ENCODE measurements at places on chromosomes 16 and 17.
A peak's percentile ranks its signal among the peaks of the same experiment; 100 is the strongest.

DNA sequence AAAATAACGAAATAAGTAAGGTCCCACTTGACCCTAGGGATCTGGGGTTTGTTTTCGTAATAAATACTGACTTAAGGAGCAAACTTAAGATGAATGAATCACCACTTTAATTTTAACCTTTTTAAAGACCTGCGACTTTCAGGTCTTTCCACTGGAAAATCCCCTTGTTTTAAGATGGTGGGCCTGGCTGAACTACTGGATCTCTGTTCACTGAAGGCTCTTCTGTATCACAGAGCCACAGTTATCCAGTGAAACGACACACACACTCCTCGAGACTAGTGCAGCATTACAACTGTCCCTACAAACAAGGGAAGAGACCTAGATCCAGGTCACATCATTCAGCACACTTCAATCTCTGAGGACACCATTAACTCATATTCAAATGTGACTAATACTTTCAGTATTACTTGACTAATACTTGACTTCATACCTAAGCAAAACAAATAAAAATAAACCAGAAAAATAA, 299.0 kb downstream of the CEP112 start:
- DNase-seq, result no peak

DNA sequence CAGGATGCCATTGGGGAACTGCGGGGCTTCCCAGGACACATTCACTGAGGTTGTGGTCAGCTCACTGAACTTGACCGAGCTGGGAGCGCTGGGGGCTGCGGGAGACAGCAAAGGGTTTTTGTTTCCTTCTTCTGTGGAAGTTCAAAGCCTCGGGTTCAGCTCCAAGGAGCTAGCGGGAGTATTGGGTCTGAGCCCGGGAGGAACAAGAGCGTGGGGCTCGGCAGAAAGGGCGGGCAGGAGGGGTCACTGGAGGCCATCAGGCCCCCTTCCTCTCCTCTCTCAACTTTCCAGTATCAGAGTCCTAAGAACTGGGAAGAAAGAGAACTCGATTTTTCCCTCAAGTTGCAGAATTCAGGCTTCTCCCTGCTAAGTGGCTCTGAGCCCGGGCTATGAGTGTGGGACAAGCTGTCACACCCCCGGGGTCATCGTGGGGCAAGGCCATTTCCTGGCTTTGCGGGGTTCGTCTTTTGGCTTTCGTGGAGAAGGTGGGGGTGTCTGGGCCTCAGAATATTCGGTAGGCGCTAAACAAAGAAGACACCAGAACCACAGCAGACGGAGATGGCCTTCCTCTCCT, 53.6 kb upstream of the CDC42EP4 start:
- DNase-seq, result no peak

- no peak for DNase-seq
These were observed 4.0 kb upstream of the ZNF768 start for GRCh38 chr16:30530163-30531037.

GRCh38 chr17:80766290-80766855, 221.7 kb downstream of the RPTOR start:
- no peak for DNase-seq

DNA sequence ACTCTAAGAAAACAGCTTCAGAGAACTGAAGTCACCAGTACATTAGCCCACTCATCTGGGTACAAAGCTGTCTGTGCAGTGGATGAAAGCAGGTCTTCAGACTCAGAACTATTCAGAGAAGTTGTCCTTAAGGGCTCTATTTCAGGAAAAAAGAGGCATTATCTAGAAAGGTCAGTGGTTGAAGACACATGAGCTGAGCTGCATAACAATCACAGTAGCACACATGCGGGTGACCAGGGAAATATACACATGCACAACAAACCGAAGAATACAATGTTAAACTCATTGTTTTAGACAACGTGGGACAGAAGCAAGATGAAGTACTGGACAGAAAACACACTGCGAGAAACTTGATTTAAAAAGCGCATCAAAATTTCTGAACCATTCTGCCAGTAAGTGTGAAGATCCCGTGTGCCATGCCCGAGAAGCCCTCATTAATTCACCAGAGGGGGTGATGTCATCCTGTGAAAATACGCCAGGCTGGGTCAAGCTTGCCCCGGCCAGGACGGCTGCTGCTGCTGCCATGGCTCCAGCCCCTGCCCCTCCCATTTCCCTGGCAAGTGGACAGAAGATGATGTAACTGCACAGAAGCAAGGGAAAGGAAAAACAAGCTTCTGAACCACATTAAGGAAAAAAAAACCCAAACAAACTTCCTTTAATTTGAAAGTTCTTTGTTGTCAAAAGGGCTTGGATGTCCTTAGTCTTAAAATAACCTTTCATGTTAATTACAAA, 10.1 kb downstream of the DYNC1LI2 start:
- no peak for DNase-seq

DNA sequence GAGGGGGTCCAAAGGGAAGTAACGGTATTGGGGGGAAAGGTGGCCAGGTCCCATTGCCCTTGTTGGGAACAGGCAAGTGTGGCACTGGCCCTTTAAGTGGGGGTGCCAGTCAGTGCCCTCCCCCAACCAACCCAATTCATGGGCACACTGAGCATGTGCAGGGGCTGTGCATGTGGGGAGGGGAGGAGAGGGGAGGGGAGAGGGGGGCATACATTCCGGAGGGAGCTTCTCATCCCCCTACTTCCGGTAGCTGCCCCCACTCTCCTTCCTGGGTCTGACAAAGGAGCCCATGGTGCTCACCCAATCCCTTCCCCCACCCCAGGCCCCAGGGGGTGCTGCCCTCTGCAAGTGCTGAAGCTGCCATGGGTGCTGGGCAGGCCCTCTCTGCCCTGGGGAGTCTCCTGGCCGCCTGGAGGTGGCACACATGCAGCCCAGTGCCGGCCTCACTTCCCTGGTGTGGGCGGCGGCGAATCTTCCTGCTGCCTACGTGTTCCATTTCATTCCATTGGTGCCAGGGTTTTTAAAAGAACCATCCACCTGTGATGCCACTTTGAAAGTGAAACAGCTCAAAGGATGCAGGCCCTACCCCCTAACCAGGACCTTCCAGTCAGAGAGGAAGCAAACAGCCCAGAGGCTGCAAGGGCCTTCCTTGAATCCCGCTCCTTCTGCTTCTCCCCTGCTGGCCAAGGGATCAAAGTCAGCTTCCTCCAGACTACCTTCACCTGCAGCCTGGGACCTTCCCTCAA, 11.0 kb downstream of the HEXIM2 start:
- peak; percentile 19 for DNase-seq

DNA sequence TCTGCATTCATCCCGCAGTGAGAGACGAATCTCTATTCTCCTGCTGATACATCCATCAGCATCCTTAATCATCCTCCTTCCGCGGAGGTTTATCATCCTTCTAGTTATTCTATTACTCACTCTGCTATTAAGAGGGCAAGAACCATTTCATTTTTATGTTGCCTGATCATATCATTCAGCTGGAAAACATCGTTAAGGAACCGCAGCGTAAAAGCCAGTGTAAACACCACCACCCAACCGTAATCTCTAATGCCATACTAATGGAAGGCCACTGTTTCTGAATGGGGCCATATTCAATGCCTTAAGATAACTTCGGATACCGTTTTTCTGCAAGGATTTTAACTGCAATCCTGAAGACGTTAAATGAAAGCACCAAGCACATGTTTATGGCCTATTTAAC, 36.7 kb upstream of the ERCC4 start:
- DNase-seq, result no peak

DNA sequence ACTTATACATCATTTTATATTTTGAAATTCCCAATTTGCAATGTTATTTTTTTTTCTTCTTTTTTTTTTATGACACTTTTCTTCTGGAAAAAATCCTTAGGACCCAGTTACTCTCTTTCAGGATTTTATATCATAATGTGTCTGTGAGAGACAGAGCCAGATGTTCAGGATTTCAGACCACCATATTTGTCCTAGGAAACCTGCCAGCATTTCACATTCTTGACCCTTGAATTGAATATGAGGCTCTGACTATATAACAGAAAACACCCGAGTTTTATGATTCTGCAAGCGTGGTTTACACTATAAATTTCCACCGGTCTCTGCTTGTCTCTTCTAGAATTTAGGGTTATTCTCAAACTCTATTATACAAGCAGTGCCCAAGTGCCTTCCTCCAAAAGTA, 621.0 kb downstream of the WWOX start:
- DNase-seq, result no peak

GRCh38 chr17:43907425-43907981, at the start of gene MPP2:
TSS of gene MPP2 (minus strand) at chr17:43907536. CDS start at chr17:43904460, 3,076 bp downstream.
- DNase-seq, result peak; percentile 30

GRCh38 chr16:73308771-73309170, 260.8 kb upstream of the ZFHX3 start:
- no peak for DNase-seq

- DNase-seq, result no peak
These were observed 399.4 kb upstream of the C16orf82 start for GRCh38 chr16:26667307-26667706.

GRCh38 chr16:80741724-80742123, 62.7 kb downstream of the CDYL2 start:
- no peak for DNase-seq

DNA sequence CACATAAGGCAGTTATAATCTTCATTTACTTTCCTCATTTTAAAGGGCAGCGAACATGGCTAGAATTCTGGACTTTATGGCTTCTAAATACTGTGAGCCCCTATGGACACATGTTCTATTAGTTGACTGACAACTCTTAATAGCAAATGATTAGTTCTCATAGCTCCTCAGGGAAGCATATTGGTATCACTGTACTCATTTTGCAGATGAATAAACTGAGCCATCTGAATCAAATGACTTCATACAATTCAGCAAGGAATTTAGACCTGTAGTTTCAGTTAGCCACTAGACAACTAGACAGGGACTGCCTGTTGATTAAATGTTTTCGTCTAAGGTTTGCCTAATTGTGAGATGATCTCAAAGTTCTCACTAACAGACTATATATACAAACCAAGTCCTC, 9.7 kb downstream of the TOB1 start:
- no peak for DNase-seq

GRCh38 chr16:13742928-13743327, 177.0 kb upstream of the ERCC4 start:
- DNase-seq, result no peak

GRCh38 chr17:50808888-50809287, 26.5 kb upstream of the WFIKKN2 start:
- DNase-seq, result no peak

- peak; percentile 59 for DNase-seq
These were observed 14.4 kb downstream of the HID1 start for GRCh38 chr17:74957935-74958740.

- DNase-seq, result no peak
These were observed 35.6 kb downstream of the RMI2 start for GRCh38 chr16:11380836-11381235.

DNA sequence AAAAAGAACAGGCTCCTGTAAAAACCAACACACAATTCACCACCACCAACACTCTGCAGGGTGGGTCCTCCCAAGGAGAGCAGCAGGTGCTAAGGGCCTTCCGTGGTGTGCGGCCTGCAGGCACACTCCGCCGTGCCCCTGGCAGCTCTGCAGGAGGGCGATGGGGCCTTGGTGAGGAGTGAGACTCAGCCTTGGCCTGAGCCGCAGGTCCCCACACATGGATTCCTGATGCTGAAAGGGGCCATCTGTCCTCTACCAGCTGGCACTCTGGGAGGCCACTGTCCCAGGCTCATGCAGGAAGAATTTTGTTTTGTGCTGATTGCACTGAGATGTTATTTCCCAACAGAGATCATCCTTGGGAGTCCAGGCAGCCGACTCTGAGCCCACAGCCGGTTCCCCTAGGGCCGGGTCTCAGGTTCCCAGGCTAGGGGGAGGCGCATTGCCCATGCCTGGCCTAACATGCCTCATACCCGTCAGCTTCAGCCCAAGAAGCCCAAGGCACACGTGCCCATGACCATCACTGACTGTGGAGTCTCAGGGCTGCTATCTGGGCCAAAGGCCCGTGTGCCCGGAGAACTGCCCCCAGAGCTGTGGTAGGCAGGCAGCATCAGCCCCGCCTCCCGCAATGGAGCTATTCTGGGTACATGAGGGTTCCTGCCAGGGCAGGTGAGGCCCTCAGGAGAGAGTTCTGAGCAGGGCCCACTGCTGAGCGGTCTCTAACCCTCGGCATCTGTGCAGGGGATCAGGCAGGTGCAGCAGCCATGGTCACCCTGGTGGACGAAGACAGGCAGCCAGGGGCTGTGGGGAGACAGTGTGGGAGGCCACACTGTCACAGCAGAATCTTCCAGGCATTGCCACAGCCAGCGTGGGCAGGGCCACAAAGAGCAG, 97.9 kb upstream of the ZNF469 start:
- no peak for DNase-seq

DNA sequence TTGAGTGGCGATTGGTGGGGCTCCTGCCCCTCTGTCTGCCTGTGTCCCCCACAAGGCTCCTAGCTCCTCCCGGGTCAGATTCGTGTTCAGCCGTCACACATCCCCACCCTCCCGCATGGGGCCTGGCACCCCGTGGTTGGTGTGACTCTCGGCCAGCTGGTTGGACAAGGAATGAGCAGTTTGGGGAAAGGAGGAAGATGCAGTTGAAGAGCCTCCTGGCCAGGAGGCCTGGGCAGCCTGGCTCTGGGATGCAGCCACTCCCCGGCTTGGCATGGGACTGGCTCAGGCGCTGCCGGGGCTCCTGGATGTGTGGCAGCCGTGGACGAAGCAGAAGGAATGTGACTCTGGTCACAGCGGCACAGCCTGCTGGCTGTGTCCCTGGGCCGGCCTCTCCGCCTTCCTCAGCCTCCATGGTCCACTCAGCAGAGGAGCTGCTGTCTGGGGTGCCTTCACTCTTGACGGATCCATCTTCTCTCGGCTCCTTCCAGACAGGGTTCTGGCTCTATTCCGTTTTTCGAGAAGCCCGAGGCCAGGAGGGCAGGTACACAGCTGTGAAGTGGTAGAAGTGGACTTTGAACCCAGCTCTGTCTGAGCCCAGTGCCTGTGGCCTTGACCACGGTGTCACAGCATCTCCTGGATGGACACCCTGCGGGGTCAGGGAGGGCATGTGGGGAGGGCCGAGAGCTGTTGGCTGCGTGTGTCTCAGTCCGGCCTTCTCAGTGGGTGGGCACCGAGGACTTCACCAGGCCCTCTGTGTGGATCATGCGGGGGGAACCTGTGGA, 2.1 kb downstream of the TRAF7 start:
- DNase-seq, result no peak

DNA sequence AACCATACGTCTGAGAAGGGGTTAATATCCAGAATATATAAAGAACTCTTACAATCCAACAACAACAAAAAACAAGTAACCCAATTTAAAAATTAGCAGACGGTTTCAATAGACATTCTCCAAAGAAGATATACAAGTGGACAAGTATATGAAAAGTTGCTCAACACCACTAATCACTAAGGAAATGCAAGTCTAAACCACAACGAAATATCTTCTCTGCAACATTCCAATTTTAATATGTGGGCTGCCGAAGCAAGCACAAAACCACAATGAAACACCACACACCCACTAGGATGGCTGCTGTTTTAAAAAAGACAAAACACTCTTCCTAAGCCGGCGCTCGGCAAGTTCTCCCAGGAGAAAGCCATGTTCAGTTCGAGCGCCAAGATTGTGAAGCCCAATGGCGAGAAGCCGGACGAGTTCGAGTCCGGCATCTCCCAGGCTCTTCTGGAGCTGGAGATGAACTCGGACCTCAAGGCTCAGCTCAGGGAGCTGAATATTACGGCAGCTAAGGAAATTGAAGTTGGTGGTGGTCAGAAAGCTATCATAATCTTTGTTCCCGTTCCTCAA, 5.9 kb upstream of the SLC13A2 start:
- no peak for DNase-seq

- no peak for DNase-seq
These were observed 287.1 kb upstream of the ASIC2 start for GRCh38 chr17:33580215-33580614.

GRCh38 chr17:75753514-75754377, 11.2 kb downstream of the GALK1 start:
- DNase-seq, result peak; percentile 72

Measured in T-helper 1 cell (primary cell).